ENCODE measurements at places on chromosomes 11 and 22. TPM values are rescaled to one million over a fixed set of nuclear protein-coding genes. Genes with fewer than 3 reads are reported as not detected.

- H3K27me3 ChIP-seq: no peaks in the 10 kb centered on the region
- peak overlapping the region; percentile 52 for H3K27ac ChIP-seq
- H3K36me3 ChIP-seq: no peaks in the 10 kb centered on the region
- H3K4me3 ChIP-seq: no peak overlapping the region
Measured at GRCh38 chr11:66883016-66883965, 26.4 kb downstream of the LRFN4 start.

GRCh38 chr11:65872586-65873317 is at the start of gene EFEMP2:
TSS of gene EFEMP2 (minus strand) at chr11:65872800. CDS start at chr11:65872354, 446 bp downstream.
- peak within 1 kb of the TSS; percentile 57 for H3K27ac ChIP-seq
- no peaks in the 10 kb centered on the region for H3K27me3 ChIP-seq
- peaks cover 47% of the 10 kb centered on the region for H3K36me3 ChIP-seq
- DNase-seq: no peak
- H3K4me1 ChIP-seq: peaks cover 35% of the 10 kb centered on the region
- H3K4me3 ChIP-seq: peak within 1 kb of the TSS; percentile 68

- peaks cover 71% of the 10 kb centered on the region for H3K27me3 ChIP-seq
- no peak for DNase-seq
- H3K27ac ChIP-seq: no peak overlapping the region
- no peaks in the 10 kb centered on the region for H3K4me1 ChIP-seq
- no peaks in the 10 kb centered on the region for H3K36me3 ChIP-seq
Measured at GRCh38 chr11:61539831-61540357, 31.3 kb downstream of the LRRC10B start.

- no peak overlapping the region for H3K27ac ChIP-seq
- peaks cover 67% of the 10 kb centered on the region for H3K36me3 ChIP-seq
- H3K27me3 ChIP-seq: no peaks in the 10 kb centered on the region
- no peak for DNase-seq
Measured at GRCh38 chr22:37749226-37749625, 52.4 kb downstream of the TRIOBP start.

DNA sequence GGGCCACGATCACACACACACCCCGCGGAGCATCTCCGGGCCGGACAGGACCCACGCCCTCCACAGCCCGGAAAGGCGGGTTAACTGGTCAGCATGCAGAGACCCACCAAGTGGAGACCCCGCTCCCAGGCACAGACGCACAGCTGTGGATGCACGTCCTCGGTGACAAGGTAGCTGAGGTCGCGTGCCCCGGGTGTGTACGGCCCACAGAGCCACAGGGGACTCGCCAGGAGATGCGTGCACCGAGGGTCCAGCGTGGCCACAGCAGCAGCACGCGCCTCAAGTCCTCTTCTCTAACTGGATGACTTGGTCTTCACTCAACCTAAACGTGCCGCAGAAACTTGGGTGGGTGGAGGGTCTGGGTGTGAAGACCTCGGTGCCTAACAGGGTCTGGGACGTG is 5.5 kb downstream of the H19 start:
- no peak for DNase-seq
- no peak overlapping the region for H3K27ac ChIP-seq
- no peaks in the 10 kb centered on the region for H3K36me3 ChIP-seq
- H3K27me3 ChIP-seq: no peaks in the 10 kb centered on the region
- no peaks in the 10 kb centered on the region for H3K4me1 ChIP-seq

DNA sequence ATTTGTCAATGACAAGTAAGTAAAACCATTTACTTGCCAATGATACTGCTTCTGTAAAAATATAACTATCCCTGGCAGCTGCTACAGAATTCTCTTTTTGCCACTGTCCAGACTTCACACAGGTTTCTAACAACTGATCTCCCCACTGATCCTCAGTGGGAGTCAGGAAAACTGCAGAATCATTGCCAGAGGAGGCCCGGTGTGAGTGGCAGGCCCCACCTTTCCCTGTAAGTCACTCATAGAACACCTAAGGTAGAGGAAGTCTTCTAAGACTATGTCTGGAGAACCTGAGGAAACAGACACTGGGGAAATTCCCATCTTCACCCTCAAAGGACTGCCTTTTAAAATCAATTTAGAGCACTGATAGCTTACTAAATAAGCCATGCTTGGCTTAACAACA is 66.3 kb downstream of the ZC3H12C start:
- no peak overlapping the region for H3K27ac ChIP-seq
- H3K4me3 ChIP-seq: no peak overlapping the region
- no peak for DNase-seq
- no peaks in the 10 kb centered on the region for H3K27me3 ChIP-seq

DNA sequence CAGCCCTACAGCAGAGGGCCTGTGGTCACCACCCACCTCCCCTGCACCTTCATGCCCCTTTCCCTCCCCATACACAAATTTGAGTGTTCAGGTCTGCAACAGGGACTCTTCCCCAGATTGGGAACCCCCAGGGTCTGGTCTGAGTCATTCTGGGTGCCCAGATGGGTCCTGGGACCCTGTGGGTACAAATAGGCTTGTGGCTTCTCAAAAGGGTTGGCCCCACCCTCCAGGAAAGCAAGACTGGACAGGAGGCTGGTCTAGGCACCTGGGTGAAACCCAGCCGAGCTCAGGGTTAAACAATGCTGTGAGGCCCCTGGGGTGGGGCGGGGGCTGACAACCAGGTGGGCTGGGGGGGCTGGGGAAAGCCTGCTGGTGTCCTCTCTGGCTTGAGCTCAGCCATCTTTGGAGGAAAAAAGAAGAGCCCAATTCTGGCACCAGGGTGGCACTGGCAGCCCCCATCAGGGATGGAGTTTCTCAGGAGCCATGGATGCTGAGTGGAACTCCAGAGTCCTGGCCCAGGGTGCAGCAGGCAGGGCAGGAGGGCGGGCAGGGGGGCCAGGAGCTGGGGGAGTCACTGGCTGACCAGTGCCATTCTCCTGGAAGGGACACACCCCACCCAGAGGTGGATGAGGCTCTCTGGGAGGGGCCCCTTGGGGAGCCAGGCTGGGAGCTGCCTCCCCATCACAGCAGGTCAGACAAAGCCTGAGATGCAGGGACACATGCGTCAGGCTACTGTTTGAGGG is 1.1 kb downstream of the SEPTIN5 start:
- H3K27me3 ChIP-seq: no peaks in the 10 kb centered on the region
- H3K4me3 ChIP-seq: peak overlapping the region; percentile 49
- peaks cover 28% of the 10 kb centered on the region for H3K4me1 ChIP-seq
- H3K36me3 ChIP-seq: peaks cover 11% of the 10 kb centered on the region
- no peak for DNase-seq

DNA sequence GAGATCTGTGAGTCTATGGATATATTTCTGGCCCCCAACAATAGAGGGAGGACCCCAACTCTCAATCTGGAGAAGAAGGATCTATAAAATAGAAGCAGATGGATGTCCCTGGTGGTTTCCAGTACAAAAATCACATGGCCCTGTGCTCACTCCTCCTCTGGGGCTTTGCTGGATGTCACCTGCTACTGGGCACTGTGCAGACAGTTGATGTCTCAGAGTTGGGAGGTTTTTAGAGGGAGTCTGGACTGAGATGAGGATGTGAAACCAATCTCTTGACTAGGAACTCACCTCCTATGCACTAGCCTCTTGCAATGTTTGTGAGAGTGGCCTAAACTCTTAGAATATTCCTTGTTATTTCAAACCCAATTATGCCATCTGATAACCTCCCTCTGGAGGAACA is 107.2 kb downstream of the SCN3B start:
- peaks cover 54% of the 10 kb centered on the region for H3K4me1 ChIP-seq
- no peaks in the 10 kb centered on the region for H3K27me3 ChIP-seq
- peak overlapping the region; percentile 97 for H3K27ac ChIP-seq
- DNase-seq: no peak

FAM180B gene
- total RNA-seq: not detected

- no peaks in the 10 kb centered on the region for H3K27me3 ChIP-seq
- no peaks in the 10 kb centered on the region for H3K4me1 ChIP-seq
- no peaks in the 10 kb centered on the region for H3K36me3 ChIP-seq
- no peak for DNase-seq
Measured at GRCh38 chr22:48705917-48706605, 1121.6 kb downstream of the BRD1 start.

DNA sequence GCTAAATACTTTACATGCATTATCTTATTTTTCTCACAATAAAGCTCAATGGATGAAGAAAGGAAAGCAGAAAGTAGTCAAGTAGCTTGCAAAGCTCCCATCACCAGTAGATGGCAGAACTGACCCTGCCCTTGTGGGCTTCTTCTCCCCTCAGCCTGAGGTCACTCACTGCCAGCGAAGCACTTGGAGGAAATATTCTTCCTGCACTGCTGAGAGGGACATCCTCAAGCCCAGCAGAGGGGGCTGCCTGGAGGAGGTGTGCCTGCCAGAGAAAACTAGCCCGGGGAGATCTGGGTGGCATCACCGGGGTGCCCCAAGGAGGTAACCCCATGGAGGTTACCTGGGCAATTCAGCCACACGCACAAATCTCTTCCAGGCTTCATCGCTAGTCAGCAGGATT is 6.6 kb downstream of the APOL4 start:
- no peaks in the 10 kb centered on the region for H3K27me3 ChIP-seq
- DNase-seq: peak; percentile 61
- H3K4me1 ChIP-seq: peaks cover 16% of the 10 kb centered on the region
- H3K36me3 ChIP-seq: no peaks in the 10 kb centered on the region
- no peak overlapping the region for H3K4me3 ChIP-seq

CASP5 gene
- total RNA-seq: not detected

- H3K4me1 ChIP-seq: no peaks in the 10 kb centered on the region
- no peaks in the 10 kb centered on the region for H3K27me3 ChIP-seq
- peaks cover 21% of the 10 kb centered on the region for H3K36me3 ChIP-seq
- DNase-seq: no peak
- H3K27ac ChIP-seq: no peak overlapping the region
Measured at GRCh38 chr11:13674799-13675509, 6.5 kb downstream of the FAR1 start.

GRCh38 chr11:130177782-130178181 is 18.2 kb downstream of the ST14 start:
- H3K27me3 ChIP-seq: no peaks in the 10 kb centered on the region
- H3K4me3 ChIP-seq: no peak overlapping the region
- no peak overlapping the region for H3K27ac ChIP-seq
- no peaks in the 10 kb centered on the region for H3K4me1 ChIP-seq
